ENCODE measurements at places on chromosomes 2 and 18. TPM values are rescaled to one million over a fixed set of nuclear protein-coding genes. Genes with fewer than 3 reads are reported as not detected.

- DNase-seq = no peak
These were observed 15.8 kb downstream of the PMAIP1 start for GRCh38 chr18:59915606-59916005.

DNA sequence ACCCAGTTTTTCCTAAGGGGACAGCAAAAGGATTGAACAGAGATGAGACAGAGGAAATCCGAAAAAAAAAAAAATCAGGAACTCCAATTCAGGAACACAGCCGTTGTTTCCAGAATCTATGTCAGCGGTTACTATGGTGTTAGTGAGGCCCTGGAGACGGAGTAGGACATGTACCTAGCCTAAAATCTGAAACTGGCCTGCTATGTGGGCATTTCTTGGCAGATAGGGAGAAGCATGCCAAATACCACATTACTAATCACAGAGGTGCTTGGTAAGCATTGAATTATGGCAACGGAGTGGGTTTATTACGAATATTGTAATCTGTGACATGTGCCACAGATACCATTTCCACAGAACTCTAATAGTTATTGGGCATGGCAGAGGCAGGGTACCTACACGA lies 530.6 kb downstream of the CCDC85A start:
- no peak for DNase-seq

Gene HDHD2
- polyA plus RNA-seq = 62.6 TPM

Gene CAPN14
- 0.06 TPM for polyA plus RNA-seq

- no peak for DNase-seq
These were observed 53.1 kb downstream of the MYO1B start for GRCh38 chr2:191298306-191298705.

DNA sequence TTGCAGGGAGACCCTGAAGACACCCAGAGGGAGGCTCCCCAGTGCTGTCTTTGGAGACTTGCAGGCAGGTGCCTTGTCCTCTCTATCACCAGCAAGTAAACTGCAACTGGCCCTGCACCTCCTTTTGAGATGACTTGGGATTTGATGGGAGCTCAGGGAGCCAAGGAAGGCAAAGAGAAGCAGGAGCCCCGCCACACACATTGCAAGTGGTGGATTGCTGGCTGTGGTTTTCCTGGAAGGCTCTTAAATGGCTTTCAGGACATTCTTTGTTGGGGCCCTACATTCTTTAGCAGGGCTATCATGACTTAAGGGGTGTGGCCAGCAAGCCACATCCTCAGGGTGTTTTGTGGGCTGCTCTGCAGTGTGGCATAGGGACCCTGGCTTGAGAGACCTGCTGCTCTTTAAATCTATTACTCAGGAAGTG lies 39.9 kb upstream of the CDC42EP3 start:
- no peak for DNase-seq

Gene REEP1
- 3.4 TPM for polyA plus RNA-seq

DNA sequence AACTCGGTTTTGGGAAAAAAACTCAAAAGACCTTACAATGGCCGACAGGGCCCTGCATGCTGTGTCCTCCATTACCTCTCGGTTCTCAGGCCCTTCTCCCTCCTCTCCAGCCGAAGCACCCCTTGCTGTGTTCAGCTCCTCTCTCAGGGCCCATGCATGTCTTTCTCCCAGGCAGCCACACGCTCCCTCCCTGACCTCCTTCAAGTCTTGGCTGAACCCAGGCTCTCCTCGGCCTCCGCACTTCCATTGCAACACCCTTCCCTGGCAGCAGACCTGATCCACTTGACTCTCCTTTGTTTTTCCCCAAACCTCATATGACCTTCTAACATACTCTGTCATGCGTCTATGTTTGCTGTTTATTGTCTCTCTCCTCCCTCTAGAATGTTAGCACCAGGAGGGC lies 114.0 kb downstream of the CYP26B1 start:
- DNase-seq = no peak

DNA sequence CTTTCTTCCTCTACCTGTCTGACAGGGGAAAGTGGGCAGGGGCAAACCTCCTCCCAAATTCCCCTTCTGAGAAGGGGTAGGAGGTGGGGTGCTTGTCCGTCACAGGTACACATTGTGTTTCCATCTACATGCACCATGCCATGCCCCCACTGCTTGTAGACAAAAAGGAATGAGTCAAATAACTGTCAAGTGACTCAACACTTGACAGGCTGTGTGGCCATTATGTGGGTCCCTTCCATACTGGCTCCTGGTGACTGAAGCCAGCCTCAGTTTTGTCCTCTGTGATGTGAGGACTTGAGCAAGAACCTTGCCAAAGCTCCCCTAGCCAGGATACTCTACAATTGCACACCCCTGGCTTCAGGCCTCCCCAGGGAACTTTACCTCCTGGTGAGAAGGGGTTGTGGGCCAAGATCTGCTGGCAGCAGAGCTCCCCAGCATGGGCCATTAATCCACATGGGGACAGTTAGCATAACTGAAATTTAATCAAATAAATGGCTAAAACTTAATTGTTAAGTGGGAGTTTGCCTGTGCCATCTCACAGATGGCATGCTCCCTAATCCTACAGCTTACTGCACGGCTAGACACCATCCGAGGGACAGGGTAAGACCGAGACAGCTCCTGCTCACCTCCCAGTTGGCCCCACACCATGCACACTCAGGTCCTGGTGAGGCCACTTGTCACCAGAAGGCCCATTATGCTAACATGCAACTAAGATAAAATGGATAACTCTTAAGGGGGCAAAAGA lies 140.2 kb downstream of the BCL11A start:
- no peak for DNase-seq

DNA sequence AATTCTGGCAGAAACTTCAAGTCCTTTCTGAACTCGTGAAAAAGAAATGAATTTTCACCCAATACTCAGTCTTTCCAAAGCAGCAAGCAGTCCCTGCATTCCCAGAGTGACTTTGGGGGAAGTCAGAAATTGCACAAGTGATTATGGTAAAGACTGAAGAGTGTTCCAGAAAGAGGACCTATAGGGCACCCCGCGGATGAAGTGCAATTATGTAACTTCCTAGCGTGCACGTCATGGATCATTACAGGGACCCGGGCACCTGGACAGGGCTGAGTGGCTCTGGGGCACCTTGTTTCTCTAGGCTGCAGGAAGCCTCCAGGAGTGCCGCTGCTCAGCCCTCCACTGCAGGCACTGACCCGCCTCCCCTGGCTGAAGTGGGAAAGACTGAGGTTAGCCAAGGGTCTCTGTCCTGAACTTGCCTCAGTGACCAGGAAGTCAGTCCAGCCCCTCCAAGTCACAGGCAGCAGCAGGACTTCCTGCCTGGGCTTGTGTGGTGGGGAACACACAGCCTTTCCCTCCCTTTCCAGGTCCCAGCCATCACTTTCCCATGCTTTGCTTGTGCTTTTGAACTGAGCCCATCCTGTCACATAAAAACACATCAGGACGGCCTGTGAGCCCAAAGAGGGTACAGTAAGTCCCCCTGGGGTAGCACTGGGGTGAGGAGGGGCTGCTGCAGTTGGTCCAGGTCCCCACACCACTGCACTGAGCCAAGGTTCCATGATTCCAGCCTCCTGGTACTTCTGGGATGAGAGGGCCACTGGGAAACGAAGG lies 19.8 kb downstream of the TMEM185B start:
- no peak for DNase-seq

DNA sequence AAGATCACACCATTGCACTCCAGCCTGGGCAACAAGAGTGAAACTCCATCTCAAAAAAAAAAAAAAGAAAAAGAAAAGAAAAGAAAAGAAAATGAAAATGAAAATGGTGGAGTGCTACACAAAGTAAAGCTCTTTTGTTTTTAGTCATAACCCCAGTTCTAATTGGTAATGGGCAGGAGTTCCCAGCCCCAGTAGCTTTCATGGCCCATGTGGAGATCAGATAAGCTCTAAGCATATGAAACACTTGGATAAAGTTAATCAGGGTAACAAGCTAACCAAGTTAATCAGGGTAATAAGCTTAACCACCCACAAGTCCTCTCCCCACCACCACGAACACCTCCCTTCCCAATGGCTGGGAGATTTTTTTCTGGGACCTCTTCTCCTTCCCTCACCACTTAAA lies 240.8 kb downstream of the BCL11A start:
- no peak for DNase-seq

GRCh38 chr2:157587576-157587975 lies 41.1 kb downstream of the ACVR1C start:
- DNase-seq = no peak

DNA sequence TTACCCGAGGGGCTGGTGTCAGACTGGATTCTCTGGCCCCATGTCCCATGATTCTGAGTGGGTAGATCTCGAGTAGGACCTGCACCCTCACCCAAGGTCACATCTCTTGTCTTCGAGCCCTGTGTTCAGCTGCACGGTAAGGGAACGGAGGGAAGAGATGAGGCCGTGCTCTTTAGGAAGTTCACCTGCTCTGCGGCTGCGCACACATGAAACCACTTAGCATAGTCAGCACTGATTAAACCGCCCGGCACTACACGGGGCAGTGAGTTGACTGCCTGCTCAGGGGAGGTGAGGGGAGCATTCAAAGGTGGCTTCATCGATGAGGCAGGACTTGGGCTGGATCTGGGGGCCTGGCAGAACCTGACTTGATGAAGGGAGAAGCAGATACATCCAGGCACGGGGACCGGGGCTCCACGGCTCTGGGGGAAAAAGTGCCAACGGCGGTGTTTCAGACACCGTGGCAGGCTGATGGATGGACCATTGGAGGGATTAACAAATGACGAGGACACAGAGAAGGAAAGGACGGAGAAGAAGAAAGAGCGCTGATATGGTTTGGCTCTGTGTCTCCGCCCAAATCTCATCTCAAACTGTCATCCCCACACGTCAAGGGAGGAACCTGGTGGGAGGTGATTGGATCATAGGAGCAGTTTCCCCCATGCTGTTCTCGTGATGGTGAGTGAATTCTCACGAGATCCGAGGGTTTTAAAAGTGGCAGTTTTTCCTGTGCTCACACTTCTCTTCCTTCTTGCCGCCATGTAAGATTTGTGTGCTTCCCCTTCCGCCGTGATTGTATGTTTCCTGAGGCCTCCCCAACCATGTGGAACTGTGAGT lies 248.6 kb downstream of the CYP26B1 start:
- DNase-seq = no peak

GRCh38 chr18:34923911-34924310 lies 117.3 kb upstream of the MAPRE2 start:
- DNase-seq = no peak

Gene APLF
- 5.2 TPM for polyA plus RNA-seq

DNA sequence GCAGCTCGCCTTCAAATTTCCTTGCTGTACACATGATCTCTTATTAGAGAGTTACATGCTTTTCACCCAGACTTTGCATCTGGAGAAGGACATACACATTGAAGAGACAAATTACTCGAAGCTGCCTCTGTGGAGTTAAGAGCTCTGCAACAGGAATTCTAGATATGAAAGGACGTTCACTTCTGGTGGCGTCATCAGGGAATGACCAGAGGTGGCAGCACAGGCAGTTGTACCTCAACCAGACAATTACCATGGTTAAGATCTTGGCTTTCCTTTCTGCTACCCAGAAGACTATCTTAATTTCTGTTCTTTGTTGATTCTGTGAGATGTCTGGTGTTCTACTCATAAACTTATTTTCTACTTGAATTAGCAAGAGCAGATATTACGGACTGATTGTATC lies 39.1 kb upstream of the MC4R start:
- DNase-seq = no peak

DNA sequence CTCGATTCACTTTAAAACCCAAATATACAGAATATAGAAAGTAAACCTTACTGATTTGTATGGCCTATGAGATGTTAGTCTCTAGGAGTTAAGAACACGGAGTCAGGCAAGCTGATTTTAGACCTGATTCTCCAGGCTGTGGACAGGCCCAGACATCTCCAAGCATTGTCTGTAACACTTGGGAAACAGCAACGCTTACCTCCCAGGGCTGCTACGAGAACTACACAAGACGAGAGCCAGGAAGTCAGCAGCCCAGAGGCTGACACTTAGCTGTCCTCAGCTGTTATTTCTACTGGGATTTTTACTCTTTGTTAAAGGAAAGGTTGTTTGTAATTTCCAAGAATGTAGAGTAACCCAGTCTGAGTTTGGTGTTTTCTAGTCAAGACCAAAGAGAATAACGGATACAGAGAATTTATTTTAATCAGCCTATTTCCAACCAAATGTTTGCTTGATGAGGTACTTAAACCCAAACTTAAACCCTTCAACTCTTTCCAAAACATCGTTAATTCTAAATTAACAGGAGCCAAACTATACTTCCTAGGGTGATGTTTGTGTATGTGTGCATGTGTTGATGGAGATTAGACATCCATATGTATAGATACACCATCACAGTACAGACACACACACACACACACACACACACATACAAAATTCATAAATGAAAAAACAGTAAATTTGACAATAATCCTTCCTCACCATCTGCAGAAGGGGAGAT lies 123.4 kb downstream of the LAMA1 start:
- no peak for DNase-seq

DNA sequence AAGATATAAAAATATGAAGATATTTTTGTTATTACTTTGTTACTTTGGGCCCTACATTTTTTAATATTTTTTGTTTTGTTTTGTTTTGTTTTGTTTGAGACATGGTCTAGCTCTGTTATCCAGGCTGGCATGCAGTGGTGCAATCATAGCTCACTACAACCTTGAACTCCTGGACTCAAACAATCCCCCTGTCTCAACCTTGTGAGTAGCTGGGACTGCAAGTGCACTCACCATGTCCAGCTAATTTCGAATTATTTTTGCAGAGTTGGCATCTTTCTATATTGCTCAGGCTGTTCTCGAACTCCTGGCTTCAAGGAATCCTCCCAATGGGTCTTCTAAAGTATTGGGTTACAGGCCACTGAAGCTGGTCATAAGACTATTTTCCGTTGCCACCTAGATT lies 603.6 kb upstream of the PIK3C3 start:
- DNase-seq = no peak

GRCh38 chr18:59562751-59563150 lies 134.5 kb downstream of the CCBE1 start:
- no peak for DNase-seq

- no peak for DNase-seq
These were observed 379.7 kb downstream of the PTPRM start for GRCh38 chr18:7946734-7947377.

DNA sequence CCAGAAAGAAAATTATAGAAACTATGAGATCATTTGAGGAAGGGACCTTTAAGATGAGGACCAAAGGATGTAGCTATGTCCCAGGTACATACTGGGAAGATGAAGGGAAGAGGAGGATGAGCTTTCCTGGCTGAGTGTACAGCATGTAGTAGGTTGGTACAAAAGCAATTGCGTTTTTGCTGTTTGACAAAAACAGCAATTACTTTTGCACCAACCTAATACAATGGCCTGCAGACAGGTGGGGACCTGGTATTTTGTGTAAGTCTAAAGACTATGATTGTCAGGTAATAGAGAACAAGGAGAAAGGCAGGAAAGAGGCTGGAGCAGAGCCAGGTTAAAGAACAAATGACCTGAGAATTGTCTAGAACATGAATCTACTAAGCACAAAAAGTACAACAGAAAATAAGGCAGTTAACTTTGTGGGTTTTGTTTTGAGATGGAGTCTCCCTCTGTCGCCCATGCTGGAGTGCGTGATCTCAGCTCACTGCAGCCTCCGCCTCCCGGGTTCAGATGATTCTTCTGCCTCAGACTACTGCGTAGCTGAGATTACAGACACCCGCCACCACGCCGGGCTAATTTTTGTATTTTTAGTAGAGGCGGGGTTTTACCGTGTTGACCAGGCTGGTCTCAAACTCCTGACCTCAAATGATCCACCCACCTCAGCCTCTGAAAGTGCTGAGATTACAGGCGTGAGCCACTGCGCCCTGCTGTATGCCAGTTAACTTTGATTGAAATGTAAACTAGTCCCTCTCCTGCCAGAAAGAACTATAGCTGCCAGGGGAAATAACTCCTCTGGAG lies 3.2 kb upstream of the TGOLN2 start:
- DNase-seq = no peak

Gene C1QL2
- not detected for polyA plus RNA-seq

- no peak for DNase-seq
These were observed 143.4 kb upstream of the CYP26B1 start for GRCh38 chr2:72291059-72291458.

GRCh38 chr18:6498289-6498856 lies 83.7 kb upstream of the L3MBTL4 start:
- DNase-seq = no peak
